ENCODE measurements at places on chromosomes 11 and 22.

DNA sequence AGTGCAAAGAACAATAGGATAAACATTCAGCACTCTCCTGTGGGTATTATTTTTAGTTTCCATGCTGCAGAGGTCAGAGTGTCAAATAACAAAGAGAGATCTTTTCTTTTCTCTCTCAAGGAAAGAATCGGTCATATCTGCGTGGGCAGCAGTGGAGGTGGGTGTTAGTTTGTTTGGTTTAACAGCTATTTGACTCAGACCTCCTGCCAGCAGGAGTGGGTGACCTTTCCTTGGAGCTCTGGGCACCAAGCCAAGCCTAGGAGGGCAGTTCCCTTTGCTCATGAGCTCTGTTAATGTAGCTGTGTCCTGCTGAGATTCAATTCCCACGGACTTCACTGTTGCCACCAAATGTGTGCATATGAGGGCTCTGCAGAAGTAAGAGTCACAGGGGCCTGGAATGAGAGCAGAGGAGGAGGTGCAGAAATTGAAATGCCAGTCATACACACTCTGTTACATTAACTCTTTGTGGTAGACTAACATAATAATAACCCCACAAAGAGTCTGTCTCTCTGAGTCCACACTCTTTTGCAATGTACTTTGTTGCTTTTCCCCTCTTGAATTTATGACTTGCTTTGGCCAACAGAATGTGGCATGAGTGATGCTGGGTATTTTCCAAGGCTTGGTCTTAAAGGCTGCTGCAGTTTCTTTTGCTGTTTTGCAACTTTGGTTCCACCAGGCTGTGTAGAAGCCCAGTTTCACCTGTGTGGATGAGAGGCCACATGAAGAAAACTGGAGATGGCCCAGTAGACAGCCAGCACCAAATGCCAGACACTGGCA, 76.0 kb upstream of the GRK3 start:
- no peak for DNase-seq

- no peak for DNase-seq
Observed at GRCh38 chr11:100830978-100831732, 144.1 kb downstream of the ARHGAP42 start.

DNA sequence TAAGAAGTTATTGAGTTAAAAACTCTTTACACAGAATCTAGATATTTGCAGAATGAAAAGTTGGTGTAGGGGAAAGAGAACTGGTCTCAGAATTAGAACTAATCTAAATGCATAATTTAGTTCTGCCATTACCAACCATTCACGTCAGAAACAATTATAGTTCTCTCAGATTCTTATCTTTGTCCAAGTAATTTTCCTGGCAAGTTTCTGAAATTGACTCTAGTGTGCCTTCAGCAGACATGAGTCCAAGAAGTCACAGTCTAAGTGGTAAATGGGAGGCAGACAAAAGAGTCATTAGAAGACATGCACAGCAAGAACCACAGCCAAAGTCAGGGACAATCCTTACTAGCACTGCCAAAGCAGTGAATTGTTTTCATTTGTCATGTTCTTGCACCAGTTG, 1870.1 kb downstream of the LRRC4C start:
- no peak for DNase-seq

GRCh38 chr22:35346596-35347220, 34.2 kb upstream of the HMOX1 start:
- DNase-seq: no peak

- no peak for DNase-seq
Observed at GRCh38 chr11:81135570-81135969, 1598.1 kb downstream of the FAM181B start.

DNA sequence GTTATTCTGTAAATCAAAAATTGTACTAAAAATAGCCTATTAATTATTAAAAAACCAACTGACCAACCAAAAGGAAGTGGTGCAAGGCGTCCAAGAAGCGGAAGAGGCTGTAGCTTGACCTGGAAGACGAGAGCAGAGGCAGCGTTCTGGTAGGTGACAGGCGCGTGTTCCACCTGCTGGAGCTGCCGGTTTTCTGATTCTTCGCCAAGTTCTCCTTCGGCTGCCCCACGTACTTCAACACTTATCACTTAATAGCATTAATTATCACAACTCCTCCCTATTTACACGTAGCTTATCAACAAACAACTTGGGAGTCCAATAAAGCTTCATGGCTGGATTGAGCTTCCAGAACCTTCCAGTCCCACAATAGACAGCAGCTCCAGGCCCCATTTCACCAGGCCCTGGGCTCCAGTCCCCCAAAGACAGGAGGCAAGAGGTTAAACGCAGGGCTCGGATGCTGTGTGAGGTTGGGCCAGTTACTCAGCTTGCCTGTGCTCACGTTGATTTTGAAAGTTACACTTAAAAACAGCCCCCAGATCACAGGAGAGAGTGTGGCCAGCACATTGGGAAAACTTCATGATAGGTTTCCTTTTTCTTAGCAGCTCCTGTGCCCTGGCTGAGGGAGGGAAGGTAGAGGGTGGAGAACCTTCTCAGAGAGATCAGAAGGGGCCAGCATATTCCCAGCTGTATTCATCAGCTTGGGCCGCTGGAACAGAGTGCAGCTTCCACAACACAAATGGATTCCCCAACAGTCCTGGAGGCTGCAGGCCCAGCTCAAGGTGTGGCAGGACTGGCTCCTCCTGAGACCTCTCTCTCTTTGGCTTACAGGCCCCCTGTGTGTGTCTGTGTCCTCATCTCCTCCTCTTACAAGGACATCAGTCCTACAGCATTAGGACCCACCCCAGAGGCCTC, 54.2 kb upstream of the FGF3 start:
- DNase-seq: no peak

GRCh38 chr22:32917577-32918354, 116.3 kb downstream of the TIMP3 start:
- DNase-seq: no peak

GRCh38 chr22:40826984-40827741, 8.0 kb upstream of the SLC25A17 start:
- DNase-seq: no peak

- no peak for DNase-seq
Observed at GRCh38 chr22:18064636-18065035, 13.2 kb upstream of the PEX26 start.

DNA sequence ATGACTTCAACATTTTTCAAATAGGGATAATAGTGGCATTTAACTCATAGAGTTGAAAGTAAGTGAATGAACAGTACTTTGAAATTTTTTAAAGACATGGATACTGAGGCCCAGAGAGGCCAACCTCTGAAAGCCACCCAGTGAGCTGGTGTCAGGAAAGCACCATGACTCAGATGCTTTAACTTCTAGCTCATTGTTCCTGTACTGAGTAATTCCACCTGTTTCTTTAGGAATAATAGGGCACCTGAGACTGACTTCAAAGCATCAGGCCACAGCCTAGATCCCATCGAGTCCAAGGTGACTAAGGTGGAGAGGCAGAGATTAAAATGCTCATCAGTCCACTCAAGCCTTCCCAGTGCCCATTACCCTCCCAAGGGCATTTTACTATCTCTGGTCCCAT, 491.8 kb upstream of the TENM4 start:
- DNase-seq: no peak

DNA sequence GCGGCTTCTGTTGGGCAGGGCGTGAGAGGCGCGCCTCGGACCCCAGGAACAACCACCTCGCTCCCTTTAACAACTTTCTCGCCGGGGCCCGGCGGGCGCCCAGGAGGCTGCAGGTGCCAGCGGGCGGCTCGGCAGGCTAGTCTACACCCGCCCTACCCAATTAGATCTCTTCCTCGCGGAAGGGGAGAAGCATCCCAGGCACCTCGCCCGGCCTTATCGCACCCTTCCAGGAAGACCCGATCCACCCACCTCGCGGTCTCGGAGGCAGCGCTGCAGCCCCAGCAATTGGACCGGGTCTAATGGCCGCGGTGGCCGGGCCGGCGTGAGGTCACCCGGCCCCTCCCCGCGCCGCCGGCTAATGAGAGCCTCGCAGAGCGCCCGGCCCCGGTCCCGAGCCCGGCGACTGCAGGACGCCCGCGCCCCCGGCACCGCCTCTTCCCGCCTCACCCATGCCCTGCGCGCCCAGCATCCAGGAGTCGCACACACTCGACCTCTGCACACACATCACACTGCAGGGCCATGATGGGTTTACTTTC, at the start of gene PLAAT3:
PLAAT3 (minus strand) TSS at position 298 of the 536 bp plus-strand sequence. CDS start 419 bp downstream, outside the sequence.
- DNase-seq: no peak

DNA sequence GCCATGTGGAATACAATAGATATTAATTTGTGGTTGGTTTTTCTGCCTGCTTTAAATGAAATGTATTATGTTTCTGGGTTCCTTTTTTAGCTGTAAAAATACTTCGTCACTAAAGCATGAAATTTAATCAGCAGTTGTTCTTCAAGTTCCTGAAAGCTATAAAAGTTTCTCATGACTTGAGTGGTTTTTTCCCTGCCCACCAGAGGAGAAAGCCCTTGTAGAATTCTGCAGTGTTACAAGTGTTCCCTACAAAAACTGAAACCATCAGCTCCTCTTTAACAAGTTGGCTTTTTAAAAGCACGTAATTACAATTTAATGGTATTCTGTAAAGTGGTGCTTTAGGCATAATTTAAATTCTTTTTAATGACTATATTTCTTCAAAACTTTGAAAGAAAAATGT, 56.2 kb downstream of the PANX1 start:
- no peak for DNase-seq

GRCh38 chr11:31872076-31872443, 60.9 kb upstream of the PAX6 start:
- no peak for DNase-seq

DNA sequence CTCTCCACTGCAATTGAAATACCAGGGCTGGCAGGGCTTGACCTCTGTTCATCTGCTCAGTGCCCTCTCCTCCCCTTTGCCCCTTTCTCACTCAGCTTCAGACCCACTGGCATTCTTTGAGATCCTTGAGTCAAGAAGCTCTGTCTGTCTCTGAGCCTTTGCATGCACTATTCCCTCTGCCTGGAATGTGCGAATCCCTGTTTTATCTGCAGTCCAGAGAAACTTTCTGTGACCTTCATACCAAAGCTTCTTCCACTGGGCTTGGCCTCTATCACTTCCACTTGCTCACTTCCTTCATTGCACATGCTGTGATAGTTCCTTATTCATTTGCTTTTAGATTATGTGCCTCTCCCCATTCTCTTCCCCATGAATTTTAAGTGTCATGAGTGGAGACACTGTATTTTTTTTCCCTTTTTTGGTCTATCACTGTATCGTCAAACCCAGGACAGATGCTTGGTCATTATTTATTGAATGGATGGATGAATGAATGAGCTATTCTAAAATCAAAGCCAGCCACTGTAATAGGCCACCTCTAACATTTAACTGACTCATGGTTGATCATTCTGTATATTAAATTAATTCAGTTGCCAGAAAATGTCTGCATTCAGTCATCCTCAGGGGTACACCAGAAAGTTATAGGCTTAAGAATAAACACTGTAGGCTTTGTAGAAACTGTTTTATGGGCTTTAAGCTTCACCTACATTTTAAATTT, 88.7 kb upstream of the TIMP3 start:
- DNase-seq: no peak

- DNase-seq: no peak
Observed at GRCh38 chr11:50192743-50193142, 160.1 kb downstream of the OR4C45 start.

DNA sequence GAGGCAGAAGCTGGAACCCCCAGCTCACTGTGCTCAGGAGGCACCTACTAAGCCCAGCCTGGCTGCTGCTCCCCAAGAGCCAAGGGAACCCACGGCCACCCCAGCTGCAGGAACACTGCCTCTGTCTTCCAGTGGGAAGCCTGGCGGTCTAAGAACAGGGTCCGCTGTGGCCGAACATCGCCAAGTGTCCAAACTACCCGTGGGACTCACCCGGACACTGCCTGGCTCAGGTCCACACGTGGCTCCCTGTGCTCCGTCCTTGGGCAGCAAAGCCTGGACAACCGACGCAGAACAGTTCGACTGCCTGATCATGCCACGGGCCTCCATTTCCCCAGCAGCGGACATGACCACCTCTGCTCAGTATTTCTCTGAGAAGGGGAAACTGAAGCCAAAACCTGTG, 747.0 kb downstream of the BRD1 start:
- no peak for DNase-seq

DNA sequence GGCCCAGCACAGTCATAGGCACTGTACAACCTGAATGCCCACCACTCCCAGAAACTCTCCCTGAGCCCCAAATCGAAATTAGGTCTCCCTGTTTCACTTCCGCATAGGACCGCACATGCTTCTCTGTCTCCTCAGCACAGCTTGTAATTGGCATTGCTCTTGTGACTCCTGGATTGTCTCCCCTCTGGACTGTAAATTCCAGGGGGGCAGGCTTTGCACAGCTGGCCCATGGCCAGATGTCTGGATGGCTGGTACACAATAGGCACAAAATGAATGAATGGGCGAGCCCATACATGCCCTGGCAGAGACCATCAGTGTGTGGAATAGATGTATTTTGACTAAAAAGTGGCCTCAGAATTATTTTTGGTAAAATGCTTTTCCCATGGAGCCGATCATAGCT, 63.3 kb upstream of the PHF21B start:
- DNase-seq: peak; percentile 37

DNA sequence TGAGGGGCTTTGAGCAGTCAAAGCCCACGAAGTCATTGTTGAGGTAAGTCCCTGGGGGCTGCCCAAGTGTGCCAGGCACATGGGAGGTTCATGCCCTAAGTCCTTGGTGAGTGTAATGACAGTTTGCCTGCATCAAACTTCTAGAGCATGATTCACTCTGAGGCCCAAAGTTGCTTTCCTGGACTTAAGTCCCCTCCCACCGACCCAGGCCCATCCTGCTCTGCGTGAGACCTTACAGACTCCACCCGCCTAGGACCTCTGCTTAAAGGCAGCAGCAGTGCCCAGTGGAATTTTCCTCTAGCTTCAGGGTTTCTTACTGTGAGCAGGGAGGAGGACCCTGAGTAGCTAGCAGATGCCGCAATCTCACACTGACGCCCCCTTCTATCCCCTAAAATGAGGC, 5.7 kb upstream of the PVALB start:
- no peak for DNase-seq

- no peak for DNase-seq
Observed at GRCh38 chr11:1852877-1853276, at the start of gene LSP1. LSP1 (plus strand) TSS chr11:1853084; CDS start chr11:1853145, 61 bp downstream.

DNA sequence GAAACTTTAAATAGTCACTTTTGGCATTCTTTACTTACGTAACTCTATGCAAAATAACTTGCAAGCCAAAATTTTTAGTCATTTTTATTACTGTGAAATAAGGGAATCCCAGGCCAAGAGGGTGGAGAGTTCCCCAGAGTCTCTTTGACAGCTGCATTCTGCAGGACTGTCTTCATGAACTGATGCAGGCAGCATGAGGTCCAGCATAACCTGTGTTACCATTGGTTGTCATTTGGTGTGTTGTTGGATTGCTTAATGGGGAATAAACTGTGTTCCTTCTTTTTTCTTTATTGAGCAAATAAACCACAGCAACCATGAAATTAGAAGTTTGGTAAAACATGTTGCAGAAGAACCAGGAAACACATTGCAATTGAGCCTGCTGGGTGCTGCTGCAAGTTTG, 24.6 kb downstream of the MMP27 start:
- no peak for DNase-seq
